ENCODE measurements at places on chromosomes 6 and 20. TPM values are rescaled to one million over a fixed set of nuclear protein-coding genes. Genes with fewer than 3 reads are reported as not detected.
A peak's percentile ranks its signal among the peaks of the same experiment; 100 is the strongest.

DNA sequence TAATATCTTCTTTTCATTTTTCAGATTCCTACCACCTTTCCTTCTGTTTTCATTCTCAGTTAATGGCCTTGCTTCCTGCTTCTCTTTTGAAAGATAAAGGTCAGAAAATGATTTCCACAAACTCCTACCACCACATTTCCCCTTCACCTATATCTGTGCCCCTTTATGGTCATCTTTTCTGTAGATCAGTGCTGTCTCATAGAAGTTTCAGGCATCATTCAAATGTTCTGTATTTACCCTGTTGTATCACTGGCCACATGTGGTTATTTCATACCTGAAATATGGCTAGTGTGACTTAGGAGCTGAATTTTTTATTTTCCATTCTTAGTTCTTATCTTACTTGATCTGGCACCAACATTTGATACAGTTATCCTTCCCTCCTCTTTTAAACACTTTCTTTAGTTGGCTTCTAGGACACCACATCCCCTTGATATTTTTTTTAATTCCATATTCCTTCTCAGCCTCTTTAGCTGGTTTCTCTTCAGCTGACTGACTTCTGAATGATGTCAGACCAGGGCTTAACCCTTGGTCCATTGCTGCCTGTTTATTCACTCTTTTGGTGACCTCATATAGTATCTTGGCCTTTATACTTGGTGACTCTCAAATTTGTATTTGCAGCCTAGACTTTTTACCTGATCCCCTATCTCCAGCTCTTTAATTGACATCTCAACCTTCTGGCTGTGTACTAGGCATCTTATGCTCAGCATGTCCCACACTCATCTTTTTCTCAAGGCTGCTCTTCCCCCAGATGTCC lies 81.0 kb downstream of the ATRN start:
- DNase-seq, result no peak

Gene ALDH8A1
- total RNA-seq, result 2.7 TPM

DNA sequence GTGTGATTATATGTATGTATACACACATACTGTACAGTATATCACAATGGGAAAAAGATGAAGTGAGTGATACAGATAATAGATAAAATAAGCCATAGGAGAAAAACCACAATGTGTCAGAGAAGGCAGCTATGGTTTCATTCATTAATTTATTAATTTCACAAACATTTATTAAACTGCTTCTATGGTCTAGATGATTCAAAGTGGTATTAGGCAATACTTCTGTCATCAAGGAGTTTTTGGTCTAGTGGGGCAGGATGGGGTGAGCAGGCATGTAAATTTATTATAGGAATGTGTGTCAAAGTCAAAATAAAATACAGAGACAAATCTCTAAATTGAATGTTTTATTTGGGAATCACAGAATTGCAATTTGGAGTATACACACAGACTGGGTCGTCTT lies 65.2 kb upstream of the ANKEF1 start:
- DNase-seq, result peak; percentile 43

DNA sequence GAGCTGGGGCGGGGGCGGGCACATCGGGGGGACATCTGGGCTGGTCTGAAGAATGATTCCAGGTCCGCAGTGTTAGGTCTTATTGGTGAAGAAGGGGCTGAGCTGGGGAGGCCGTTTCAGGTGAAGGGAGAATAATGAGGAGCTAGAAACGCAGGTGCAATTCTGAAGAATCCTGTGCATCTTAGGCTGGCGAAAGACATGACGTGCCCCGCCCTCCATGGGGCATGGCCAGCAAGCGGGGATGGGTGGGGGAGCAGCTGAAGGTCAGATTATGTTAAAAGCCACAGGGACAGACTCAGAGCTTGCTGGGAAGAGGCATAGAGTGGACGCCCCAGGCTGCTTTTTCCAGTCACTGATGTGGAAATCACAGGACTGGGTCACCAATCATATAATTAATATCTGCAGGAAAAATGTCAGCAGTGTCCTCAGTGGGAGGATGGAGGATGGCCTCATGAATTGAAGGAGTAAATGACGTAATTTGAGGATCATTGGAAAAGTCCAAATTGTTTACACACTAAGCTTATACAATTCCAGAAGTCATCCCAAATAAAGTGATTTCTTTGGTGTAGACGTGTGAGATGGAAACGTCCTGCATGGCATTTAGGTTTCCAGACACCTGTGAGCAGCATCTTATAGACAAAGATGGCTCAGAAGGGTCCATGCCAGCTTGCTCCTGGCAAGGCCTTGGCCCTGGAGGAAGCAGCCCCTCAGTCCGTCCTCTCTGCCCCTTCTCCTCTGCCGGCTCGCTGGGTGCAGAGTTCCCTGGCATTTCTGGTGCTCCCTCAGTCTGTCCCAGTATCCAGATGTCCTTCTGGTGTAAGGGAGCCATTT lies 109.6 kb upstream of the FRMD1 start:
- no peak for DNase-seq

Gene EDN3
- total RNA-seq, result 0.17 TPM

- DNase-seq, result no peak
Measured at GRCh38 chr6:14543971-14544585, 426.5 kb downstream of the CD83 start.

Gene TCF15
- total RNA-seq, result not detected

DNA sequence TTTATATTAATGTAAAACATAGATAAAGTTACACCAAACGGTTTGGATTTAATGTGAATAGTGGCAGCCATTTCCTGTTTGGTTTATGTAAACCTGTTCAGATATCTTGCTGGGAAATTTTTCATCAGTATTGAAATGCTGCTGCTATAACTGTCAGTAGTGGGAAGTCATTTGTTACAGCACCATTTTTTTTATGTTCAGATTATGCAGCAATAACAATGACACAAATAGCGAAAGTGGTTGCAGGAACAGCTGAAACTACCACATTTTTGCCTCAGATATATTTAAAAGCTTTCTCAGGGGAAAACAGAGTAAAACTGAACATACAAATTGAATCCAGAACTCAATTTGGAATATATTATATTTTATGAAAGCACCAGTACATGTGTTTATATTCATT lies 128.8 kb upstream of the SIM1 start:
- DNase-seq, result no peak

DNA sequence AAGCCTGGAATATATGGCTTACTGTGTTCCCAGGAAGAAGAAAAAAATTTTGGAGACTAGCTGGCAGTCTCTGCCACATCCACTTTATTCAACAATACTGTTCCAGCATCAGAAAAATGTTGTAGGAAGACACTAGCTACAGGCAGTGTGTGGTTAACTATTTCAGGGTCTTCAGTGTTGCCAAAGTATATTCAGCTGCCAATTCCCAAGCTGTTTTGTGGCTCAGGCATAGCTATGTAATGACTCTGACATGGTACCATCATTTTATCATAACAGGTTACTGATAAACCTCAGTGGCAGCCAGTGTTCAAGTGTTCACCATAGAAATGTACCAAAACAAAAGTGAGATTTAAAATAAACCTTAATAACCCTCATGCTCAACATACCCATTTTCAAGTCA lies 503.1 kb downstream of the ADGRB3 start:
- no peak for DNase-seq

DNA sequence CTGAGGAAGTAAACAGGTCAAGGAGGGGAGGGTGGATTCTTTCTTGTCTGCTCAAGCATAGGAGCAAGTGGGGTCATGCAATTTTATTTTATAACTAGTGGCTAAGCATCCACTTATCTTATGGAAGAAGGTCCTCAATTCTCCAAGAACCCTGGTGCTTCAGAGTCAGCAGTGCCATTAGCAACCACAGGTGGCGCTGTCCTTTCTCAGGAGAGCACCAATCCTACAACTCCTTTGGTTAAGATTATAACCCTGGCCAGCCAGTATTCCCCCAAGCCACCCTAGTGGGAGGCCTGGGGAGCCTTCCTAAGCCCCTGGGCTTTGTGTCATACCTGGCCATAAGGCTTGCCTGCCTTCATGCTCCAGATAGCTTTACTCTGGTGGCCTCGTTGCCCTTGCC lies 60.7 kb downstream of the PCSK2 start:
- no peak for DNase-seq

Gene SLC22A16
- total RNA-seq, result under 0.01 TPM

DNA sequence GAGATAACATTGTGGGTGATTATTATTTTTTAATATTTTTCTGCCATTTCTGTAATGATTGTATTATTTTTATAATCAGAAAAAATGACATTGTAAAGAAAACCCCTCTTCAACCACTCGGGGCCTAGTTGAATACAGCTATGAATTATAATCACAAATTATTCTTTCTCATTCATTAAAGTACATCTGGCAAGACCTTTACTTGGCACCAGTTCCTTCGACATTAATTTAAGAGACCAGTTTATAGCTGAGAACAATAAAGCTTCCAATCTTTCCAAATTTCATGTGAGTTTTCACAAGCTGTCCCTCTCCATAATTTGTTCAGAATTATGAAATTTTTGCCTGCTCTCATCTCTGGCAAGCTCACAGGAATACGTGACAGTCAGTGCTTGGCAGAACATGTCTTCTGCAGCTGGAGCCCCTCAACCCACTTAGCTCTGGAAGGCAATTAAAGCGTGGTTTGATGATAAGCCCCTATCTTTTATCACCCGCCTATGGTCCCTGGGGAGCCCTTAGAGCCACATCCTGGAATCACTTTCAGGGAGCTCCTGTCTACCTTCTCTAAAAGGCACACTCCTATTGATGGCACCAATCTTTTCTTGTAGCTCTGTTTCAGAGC lies 237.2 kb upstream of the PRND start:
- DNase-seq, result no peak

- no peak for DNase-seq
Measured at GRCh38 chr6:111759836-111760785, 113.1 kb downstream of the FYN start.

Gene HCRTR2
- not detected for total RNA-seq

Gene TSHZ2
- 11.1 TPM for total RNA-seq

- no peak for DNase-seq
Measured at GRCh38 chr20:20456741-20457140, 88.8 kb downstream of the INSM1 start.

Gene TMEM200A
- total RNA-seq, result 3.5 TPM

Data from mammary epithelial cell (primary cell).